ENCODE measurements at places on chromosomes 3 and 15.

DNA sequence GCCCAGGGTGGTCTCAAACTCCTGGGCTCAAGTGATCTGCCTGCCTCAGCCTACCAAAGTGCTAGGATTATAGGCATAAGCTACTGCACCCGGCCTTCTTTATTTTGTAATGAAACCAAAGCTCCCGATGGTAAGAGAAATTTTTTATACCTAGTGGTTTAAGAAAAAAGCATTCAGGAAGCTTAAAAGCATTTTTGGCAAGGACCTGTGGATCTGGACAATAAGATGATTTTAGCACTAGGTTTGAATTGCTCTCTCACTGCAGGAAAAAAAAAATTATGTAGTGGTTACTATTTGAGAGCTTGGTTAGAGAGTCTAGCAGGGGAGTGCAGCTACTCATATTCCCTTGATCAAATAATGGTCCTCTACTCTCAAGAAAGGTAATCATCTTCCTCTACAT lies 64.9 kb upstream of the PIK3R4 start:
- no peak for DNase-seq

DNA sequence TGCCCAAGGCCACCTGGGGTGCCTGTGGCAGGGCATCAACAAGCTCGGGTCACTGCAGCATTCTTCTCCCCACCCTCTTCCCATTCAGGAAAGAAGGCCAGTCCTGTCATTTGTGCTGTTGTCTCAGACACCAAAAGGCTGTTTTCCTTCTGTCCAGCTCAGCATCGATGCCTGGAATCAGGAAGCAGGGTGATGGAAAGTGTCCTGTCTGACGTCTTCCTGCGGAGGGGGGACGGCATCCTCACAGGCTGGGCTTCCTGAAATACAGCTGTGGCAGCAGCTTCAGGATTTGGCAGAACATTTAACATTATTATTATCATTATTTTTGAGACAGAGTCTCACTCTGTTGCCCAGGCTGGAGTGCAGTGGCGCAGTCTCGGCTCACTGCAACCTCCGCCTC lies 33.0 kb upstream of the ANKDD1A start:
- DNase-seq: no peak

- no peak for DNase-seq
Measured at GRCh38 chr15:88029696-88030095, 226.8 kb downstream of the NTRK3 start.

GRCh38 chr15:40471808-40472150 lies 995 bp downstream of the CHST14 start:
- no peak for DNase-seq

GRCh38 chr3:88005066-88005465 lies 53.7 kb downstream of the CGGBP1 start:
- no peak for DNase-seq
